H7 (cell line): ENCODE measurements at places on chromosomes 11 and 22. TPM values are rescaled to one million over a fixed set of nuclear protein-coding genes. Genes with fewer than 3 reads are reported as not detected.

PHF21B gene
- 17.7 and 20.2 TPM in 2 replicates for total RNA-seq

FOLR1 gene
- total RNA-seq = 0.41 and 1.3 TPM in 2 replicates

CLCF1 gene
- 3.7 and 4.4 TPM in 2 replicates for total RNA-seq

CHADL gene
- total RNA-seq = 0.33 TPM in 1 of 2 replicates, not detected in the other
